Cardiac muscle cell (in vitro differentiated cells and primary cell): ENCODE measurements at places on chromosomes 5 and 9. TPM values are rescaled to one million over a fixed set of nuclear protein-coding genes. Genes with fewer than 3 reads are reported as not detected.

CARTPT gene
- not detected in 2 replicates for polyA plus RNA-seq

DNA sequence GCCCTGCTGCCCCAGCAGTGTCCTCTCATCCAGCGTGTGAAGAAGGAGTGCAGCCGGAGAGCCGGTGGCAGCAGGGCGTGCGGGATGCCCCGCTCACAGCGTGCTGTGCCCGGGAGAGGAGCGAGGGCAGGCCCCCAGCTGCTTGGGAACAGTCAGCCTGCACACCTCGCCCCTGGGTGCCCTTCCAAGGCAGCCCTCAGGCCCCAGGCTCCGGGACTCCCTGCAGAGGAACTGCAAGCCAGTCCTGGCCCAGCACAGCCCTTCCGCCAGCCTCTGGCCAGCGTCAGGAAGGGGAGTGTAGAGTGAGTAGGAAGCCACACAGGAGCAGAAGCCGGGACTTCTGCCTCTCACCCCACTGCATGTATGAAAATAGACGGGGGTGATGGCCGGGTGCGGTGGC lies 43.5 kb downstream of the ADAMTS2 start:
- no peaks in the 10 kb centered on the region for H3K27me3 ChIP-seq
- no peaks in the 10 kb centered on the region for H3K4me1 ChIP-seq
- no peaks in the 10 kb centered on the region for H3K36me3 ChIP-seq
- no peak overlapping the region for H3K27ac ChIP-seq

DNA sequence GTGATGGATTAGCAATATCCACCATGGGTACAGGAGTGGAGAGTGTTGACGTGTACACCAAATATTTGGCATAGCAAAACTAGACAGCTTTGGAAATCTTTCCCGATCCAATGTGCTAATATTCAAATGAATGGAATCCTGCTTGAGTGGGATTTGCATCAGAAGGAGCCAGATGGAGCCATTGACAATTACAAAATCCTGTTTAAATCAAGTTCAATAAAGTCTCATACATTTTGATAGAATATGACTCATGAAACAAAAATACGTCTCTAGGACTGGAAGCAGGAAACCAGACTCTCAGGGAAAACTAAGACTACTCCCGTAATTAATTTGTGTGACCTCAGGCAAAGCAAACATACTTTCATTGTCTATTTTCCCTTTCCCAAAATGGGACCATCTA lies 13.0 kb downstream of the TNC start:
- no peak overlapping the region for H3K27ac ChIP-seq
- no peaks in the 10 kb centered on the region for H3K4me1 ChIP-seq
- no peaks in the 10 kb centered on the region for H3K36me3 ChIP-seq
- H3K27me3 ChIP-seq: no peaks in the 10 kb centered on the region

DNA sequence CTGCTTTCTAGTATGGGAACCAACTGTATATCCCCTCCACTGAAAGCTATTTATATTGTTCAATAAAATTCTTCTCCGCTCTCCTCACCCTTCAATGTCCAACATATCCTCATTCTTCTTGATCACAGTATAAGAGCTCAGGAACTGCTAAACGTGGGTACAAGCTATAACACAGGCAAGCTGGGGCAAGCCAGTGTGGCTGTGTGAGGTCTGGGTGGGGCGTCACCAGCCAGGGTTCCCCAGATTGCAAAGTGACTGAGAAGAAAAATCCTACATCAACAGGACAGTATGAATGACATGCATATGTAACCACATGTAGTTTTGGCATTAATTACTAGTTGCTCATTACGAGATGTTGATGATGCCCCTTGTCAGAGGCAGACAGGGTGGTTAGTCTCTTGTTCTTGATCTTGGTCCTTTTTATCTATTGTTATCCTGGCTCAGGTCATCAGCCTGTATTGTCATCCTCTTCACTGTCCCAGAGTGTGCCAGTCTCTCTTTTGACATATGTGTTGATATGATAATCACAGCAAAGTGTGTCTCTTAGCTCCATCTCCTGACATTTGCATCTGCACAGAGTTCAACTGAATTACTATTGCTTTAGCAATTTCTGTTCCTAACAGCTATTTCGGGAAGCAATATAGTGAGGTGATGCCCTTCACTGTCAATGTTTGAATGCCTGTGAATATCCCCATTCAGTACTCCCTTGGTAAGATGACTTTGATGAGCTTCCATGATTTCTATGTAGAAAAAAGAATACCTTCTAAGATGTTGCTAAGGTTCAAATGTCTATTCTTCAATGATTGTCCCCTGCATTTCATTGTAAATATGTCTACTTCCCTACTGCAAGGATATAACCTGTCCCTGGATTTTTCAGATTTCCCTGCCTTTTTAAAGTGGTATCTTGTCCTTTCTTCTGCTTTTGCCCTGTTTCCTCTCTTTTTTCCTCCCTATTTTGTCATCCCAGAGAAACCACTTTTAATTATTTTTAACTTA lies 140.3 kb downstream of the MAT2B start:
- H3K36me3 ChIP-seq: no peaks in the 10 kb centered on the region
- H3K27me3 ChIP-seq: no peaks in the 10 kb centered on the region
- H3K27ac ChIP-seq: no peak overlapping the region
- no peak overlapping the region for H3K4me3 ChIP-seq
- no peak for DNase-seq

DNA sequence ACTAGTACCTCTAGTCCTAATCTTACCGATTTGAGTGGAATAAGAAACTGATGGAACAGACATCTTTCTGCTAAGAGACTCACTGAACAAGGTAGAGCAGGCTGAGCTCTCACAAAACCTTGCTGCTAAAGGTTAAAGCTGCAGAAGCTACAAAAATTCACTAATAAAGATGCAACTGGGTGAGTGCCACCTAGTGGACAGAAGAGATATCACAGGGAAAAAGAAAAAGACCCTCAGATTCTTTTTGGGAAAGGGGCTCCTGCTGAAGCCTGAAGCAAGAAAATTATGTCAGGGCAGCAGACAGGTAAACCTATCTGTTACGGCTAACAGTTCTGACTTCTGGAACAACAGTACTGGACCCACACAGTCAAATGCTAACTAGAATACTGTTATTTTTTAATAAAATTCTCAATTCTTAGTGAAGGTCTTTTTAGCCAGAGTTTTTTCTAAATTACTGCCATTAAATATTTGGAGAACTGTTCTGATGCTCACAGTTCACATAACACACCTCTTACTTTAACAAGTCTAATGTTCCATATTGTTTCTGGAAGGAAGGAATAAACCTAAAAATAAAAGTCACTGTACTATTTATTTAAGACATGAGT lies 51.2 kb downstream of the DIAPH1 start:
- H3K4me1 ChIP-seq: no peaks in the 10 kb centered on the region
- no peak overlapping the region for H3K27ac ChIP-seq
- DNase-seq: peak; percentile 31
- H3K27me3 ChIP-seq: no peaks in the 10 kb centered on the region

DNA sequence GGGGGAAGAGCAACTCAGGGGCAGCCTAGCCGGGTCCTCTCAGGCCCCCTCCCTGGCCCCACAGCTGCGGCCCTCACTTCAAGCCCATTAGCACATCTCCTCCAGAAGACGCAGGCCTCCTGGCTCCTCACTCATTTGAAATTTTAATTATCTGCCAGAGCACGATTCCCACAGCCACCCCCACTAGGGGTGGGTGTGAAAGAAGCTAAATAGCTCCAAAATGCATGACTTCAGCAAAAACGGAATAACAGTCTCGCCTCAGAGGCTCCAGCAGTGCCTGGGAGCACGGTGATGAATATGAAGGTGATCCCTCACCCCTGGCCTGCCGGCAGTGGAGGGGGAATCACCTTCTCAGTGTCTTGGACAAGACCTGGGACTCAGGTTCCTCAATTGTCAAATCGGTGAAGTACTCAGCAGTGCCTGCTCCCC lies 61.1 kb upstream of the HRH2 start:
- no peak for DNase-seq
- no peaks in the 10 kb centered on the region for H3K27me3 ChIP-seq
- H3K4me3 ChIP-seq: no peak overlapping the region
- peak overlapping the region; percentile 95 for H3K27ac ChIP-seq
- H3K4me1 ChIP-seq: peaks cover 37% of the 10 kb centered on the region

DNA sequence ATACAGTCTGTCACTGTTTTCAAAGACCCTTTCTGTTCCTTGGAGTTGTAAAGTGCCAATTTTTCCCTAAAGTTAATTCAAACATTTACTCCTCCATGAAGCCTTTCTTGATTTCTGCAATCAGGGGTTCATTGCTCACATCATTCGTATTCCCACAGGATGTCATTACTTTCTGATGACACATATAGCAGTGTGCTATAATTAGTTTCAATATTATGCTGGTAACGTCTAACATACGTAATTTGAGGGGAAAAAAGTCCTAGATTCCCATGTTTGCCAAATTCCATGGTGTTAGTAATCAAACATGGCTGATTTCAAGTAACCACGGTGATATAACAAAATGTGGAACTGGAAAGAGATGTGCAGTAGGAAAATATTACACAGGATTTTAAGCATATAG lies 468.2 kb upstream of the MEF2C start:
- H3K27ac ChIP-seq: no peak overlapping the region
- H3K4me3 ChIP-seq: no peak overlapping the region
- H3K36me3 ChIP-seq: no peaks in the 10 kb centered on the region
- H3K4me1 ChIP-seq: peaks cover 4% of the 10 kb centered on the region
- DNase-seq: peak; percentile 70
